Stimulated activated naive CD8-positive, alpha-beta T cell treated with anti-CD3 and anti-CD28 coated beads, Interleukin-15, amount 100 ng/mL, for 72 hours (primary cell): ENCODE measurements at places on chromosomes 13 and 19.

- no peak for DNase-seq
Observed at GRCh38 chr13:110944121-110944967, 29.5 kb upstream of the ANKRD10 start.

- no peak for DNase-seq
Observed at GRCh38 chr19:28424077-28424476, 788.9 kb downstream of the UQCRFS1 start.

DNA sequence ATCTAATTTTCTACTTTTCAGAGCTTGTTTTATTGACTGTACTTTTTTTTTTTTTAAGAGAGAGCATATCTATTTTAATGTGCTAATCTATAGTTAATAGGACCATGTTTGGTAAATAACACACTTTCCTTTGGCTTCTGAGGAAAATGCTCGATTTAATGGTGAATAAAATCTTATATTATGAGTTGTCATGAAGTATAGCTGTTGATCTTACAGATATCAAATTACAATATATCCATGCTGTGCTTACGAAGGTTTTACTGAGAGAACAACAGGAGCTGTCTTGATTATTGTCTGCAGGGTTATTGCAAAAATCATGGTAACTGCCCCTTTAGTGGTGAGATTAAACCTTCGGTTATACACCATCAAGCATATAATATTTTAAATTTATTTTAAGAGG lies 29.6 kb downstream of the URI1 start:
- DNase-seq: no peak

- no peak for DNase-seq
Observed at GRCh38 chr13:32902874-32903273, 113.3 kb upstream of the KL start.

- no peak for DNase-seq
Observed at GRCh38 chr19:1745589-1746031, 7.7 kb upstream of the ONECUT3 start.

GRCh38 chr19:15902254-15902653 lies 4.4 kb upstream of the CYP4F2 start:
- no peak for DNase-seq

- no peak for DNase-seq
Observed at GRCh38 chr19:38114651-38115050, 109.4 kb downstream of the DPF1 start.

DNA sequence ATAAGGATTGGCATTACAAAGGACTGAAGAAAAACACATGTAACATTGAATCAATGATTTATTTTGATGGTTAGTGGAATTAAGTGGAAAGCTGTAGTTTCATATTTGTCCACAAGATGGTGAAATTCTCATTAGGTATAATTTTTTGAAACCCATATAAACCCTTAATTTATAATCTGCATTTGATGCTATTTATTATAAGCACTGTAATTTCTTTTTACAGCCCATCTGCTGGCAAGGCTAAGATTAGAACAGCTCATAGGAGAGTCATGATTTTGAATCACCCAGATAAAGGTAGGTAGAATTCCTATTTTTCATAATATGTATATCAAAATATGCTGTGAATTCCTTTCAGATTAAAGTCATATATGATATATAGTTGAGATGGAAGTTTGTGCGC lies 62.2 kb downstream of the DNAJC15 start:
- no peak for DNase-seq

DNA sequence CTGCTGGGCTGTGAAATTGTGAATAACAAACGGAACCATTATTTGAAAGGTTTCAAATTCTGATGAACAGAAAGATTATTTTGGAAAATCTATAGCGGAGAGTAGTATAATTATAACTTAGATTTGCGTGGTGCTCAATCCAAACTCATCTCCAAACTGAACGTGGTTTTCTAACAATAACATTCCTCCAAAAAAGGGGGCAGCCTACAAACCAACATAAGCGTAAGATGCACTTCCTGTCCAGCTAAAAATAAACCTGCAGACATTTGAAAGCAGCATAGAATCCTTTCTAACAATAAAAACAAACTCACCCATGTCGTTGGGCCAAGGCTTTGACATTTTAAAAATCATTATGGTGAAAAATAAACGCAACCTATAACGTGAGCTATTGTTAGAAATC lies 178.4 kb downstream of the COL4A1 start:
- no peak for DNase-seq

DNA sequence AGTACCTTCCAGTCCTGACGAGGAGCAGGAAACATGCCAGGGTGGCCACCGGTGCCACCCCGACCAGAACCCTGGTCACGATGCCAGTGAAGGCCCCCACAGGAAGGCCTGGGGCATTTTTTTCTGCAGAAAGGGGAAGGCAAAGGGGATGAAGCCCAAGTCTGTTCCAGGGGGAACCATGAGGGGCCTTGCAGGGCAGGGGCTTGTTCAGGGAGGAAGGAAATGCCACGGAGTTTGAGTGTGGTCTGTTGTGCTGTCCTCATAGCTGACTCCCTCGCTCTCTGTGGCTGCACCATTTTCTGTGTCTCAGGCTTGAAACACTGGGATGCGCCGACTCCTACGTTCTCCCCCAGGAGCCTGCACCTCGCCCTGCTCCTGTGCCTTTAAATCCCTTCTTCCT lies 27.5 kb upstream of the CEACAM1 start:
- no peak for DNase-seq

- DNase-seq: no peak
Observed at GRCh38 chr19:17965370-17966128, 1.4 kb upstream of the KCNN1 start.

GRCh38 chr19:17323964-17324332 lies 10.7 kb downstream of the ANO8 start:
- DNase-seq: peak; percentile 38

DNA sequence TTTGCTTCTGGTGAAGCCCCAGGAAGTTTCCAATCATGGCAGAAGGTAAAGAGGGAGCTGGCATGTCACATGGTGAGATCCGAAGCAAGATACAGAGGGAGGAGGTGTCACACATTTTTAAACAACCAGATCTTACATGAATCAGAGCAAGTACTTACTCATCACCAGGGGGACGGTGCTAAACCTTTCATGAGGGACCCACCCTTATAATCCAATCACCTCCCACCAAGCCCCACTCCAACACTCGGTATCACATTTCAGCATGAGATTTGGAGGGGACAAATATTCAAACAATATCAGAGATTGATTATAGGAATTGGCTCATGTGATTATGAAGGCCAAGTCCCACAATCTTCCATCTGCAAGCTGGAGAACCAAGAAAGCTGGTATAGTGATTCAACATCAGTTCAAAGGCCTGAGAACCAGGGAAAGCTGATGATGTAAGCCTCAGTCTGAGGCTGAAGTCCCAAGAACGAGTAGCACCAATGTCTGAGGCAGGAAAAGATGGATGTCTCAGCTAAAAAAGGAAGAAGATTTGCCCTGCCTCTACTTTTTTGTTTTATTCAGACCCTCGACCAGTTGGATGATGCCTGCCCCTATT lies 58.6 kb upstream of the WDFY2 start:
- DNase-seq: no peak

GRCh38 chr13:24511816-24512196 lies 772 bp downstream of the PARP4 start:
- DNase-seq: no peak

DNA sequence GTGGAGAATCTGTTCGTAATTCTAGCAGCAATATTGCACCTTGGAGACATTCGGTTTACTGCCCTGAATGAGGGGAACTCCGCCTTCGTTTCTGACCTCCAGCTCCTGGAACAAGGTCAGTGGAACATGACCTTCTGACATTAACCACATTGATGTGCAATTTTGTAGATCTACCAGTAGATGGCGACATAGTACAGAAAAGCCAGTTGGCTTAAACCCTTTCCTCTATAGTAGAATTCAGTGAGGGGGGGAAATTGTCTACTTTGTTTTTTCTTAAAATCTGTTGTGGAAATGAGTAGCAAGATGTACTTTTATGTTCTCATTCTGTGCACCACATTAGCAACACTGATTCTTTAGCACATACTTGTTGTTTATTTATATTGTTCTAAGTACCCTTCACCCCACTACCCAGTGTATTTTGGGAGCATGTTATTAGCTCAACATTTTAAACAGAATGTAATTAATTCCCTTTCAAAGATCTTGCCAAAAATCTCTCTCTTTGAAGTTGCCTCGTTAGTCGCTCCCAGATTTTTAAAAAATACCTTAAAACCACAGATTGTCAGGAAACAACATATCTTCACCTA lies 332.2 kb downstream of the MYO16 start:
- DNase-seq: no peak

DNA sequence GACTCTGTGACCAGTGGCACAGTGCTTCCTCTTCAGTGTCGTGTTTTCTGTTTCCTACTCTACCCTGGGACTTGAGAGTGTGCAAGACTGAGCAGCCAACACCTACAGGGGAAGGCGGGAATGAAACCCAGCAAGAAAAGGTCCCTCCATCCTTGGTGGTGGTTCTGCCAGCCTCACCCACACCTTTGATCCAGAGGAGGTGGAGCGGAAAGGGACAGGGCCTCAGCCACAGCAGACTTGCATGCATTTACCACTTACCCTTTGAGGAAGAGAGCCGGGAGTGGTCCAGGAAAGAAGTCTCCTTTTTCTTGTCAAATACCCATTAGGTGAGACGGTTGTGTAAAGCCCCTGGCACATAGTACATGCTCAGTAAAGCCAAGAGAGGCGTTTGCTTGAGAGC lies 164.8 kb upstream of the ZNF536 start:
- DNase-seq: no peak

DNA sequence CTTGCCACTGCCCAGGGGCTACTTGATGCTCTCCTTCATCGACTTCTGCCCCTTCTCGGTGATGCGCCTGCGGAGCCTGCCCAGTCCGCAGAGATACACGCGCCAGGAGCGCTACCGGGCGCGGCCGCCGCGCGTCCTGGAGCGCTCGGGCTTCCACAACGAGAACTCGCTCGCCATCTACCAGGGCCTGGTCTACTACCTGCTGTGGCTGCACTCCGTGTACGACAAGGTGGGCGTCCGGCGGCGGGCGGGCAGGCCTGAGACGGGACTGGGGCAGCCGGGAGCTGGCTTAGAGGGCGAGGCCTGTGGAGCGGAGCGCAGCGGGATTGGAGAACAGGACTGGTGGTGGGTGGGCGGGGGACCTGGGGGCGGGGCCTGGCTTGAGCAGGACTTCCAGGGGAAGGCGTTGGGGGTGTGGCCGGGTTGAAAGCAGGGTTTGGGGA lies 12.7 kb upstream of the PSMD8 start:
- peak; percentile 72 for DNase-seq

GRCh38 chr19:30065680-30066606 lies 123.9 kb downstream of the URI1 start:
- DNase-seq: no peak

- no peak for DNase-seq
Observed at GRCh38 chr13:49756263-49756662, 36.2 kb downstream of the KPNA3 start.

DNA sequence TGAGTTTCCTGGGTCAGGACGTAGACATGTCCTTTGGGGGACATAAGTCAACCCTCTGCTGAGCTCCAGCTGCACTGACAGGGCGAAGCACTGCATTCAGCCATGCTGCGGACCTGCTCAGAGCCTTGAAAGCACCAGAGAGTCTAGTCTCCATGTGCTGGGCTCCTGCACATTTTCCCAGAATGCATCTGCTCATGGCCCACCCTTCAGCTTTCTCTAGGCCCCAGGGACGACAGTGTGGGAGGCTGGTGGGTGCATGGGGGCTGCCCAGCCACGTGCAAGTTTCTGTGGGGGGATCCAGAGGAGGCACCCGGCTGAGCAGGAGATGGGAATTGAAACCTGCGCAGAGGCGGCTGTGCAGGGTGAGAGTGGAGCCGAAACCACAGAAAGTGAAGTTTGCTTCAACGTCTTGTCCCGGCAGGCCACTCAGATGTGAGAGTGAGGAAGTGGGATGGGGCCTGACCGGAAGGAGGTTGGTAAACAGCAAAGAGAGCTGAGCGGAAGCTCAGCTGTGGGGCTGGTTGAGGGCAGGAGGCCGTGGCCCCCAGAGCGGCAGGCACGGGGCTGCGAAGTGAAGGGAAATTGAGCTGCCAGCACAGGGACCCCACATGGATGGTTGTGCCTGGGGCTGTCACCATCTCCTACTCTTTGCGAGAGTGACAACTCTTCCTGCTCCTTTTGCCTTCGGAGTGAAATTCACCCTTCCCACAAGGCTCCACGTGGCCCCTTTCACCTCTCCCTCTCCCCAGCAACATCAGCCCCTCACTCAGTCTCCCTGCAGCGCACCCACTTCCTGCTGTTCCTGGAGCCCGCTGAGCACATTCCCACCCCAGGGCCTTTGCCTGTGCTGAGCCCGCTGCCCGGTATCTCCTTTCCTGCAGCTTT lies 11.8 kb downstream of the PGLS start:
- DNase-seq: peak; percentile 77

GRCh38 chr19:47573071-47574026 lies at the start of gene ZNF541:
TSS of gene ZNF541 (minus strand) at chr19:47573148. CDS start at chr19:47555856, 17,292 bp downstream.
- peak; percentile 84 for DNase-seq

DNA sequence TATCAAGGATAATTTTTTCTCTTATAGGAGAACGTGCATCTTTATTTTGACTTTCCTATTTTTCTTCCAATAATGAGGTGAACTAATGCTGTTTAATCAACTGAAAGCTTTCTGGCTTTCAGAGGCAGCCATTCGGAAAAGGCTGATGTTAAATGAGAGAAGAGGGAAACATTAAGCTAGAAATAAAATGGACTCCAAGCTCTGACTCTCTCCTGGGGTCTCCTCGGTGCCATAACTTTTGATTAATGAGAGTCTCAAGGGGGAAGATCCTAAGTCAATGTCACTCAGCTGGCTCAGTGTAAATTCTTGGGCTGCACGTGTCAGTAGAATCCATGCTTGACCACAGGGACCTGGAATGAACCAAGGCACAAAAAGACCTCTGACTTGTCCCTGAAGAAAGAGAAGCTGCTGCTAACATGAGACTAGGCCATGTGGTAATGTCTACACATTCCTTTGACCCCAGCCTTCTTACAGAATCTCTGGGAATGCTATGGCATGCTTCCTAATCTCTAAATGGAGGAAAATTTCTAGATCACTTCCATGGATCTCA lies 152.2 kb upstream of the RFC3 start:
- DNase-seq: no peak

DNA sequence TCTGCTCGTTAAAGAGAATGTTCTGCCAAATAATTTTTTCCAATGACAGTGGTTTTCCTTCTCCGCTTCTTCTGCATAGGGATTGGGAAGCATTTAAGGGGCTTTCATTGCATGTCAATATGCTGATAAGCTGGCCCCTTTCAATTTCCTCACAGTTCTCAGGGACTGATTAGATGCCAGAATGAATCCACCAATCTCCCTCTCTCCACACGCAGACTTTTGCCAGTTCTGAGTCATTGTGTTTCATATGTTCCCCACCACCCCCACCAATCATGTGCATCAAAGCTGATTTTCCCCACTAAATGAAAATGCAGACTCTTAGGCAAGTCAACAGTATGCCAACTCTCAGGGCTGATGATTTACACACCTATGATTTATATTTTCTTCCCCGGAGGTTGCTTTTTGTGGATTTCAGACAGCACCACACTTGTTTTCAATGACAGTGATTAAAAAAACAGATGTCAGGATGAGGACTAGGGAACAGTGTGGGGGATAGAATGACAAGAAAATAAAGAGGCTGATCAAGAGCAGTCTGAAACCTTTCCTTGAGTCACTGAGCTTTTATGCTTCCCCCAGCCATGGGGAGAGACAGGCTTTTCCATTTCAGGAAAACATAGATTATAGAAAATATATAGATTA lies 47.9 kb upstream of the C13orf42 start:
- no peak for DNase-seq

- DNase-seq: peak; percentile 63
Observed at GRCh38 chr19:4909156-4909896, at the start of gene UHRF1. TSS of gene UHRF1 (plus strand) at chr19:4909501. CDS start at chr19:4910886, 1,385 bp downstream.

- DNase-seq: no peak
Observed at GRCh38 chr13:92716749-92717148, 509.9 kb upstream of the GPC6 start.
